Endothelial cell (in vitro differentiated cells): ENCODE measurements at places on chromosomes 6 and 20. TPM values are rescaled to one million over a fixed set of nuclear protein-coding genes. Genes with fewer than 3 reads are reported as not detected.

DNA sequence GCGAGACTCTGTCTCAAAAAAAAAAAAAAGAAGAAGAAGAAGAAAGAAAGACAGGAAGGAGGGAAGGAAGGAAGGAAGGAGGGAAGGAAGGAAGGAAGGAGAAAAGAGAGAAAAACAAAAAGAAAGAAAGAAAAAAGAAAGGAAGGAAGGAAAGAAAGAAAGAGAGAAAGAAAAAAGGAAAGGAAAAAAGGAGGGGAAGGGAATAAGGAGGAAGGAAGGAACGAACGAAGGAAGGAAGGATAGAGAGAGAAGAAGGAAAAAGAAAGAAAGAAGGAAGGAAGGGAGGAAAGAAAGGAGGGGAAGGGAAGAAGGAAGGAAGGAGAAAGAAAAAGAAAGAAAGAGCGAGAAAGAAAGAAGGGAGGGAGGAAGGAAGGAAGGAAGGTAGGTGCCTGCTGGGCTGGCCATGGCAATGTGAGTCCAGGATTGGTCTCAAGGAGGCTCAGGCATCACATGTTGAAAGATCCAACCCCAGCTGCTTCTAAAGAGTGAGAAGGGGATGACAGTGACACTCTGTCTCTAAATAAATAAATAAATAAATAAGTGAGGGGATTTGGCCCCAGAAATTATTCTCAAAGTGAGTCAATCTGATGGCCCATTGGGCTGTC, 24.3 kb upstream of the SRSF6 start:
- no peak for DNase-seq

DNA sequence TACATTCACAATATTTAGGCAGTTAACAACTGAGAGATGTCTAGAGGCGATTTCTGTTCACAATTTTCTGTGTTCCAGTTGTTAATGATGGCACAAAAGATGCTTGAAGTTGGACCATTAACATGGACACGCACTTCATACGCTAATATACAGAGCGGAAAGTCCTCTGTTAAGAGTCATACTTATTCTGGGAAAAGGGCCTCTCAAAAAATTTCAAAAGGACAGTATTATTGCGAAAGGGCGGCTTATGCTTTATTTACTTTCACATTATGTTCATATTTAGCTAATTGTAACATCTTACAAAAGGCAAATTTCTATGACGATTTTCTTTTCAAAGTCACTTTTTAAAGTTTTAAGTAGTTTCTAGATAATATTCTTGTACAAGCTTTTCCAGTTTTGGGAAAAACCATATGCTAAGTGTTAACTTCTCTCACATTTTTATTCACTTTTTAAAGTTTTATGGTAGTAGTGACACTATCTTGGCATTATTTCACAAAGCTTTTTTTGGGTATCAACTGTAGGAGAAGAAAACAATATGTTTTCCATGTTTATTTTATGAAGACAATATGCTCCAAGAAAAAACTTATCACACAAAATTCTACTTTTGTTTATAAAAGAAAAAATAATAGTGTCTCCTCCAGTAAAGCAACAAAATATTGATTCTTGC, 62.3 kb downstream of the MAP7 start:
- DNase-seq = no peak

The EYS gene
- total RNA-seq = not detected

The TTLL9 gene
- 0.46 TPM for total RNA-seq
